ENCODE measurements at places on chromosomes 4 and X.

- no peak for DNase-seq
Measured at GRCh38 chrX:56429581-56429980, 133.8 kb upstream of the UBQLN2 start.

- DNase-seq, result no peak
Measured at GRCh38 chr4:18422685-18423084, 401.1 kb upstream of the LCORL start.

DNA sequence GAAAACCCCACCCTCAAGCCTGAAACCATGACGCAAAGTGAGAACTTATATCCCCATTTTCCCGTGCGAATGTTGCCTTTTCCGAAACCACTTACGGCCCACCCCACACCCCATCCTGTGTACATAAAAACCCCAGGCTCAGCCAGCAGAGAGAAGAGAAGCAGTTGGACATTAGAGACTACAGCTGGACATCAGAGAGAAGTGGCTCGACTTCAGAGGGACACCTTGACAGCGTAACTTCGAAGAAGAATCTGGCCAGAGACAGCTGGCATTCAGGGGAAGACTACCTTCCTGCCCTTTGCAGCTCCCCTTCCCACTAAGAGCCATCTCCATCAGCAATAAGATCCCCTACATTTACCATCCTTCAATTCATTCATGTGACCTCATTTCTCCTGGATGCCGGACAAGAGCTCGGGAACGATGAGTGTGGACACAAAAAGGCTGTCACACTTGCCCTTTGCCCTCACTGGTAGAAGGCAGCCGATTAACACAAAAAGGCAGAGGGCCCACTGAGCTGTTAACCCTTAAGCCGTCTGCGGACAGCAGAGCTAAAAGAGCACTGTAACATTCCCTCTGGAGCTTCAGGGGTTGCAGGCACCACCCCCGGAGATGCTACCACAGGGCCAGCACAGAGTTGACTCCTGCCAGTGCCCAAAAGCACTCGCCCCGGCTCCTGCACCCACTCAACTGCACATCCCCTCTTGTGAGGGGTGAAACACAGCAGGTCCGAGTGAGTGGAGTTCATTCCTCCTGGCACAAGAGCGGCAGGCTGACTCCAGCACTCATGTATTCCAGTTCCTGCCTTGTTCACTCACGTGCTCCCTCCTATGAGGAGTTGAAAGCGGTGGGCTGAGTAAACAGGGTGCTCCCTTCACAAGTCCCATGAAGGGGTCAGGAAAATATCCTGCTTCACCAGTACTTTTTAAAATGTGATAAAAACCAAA, 7.5 kb downstream of the CHM start:
- no peak for DNase-seq

GRCh38 chrX:47571215-47571614, 10.2 kb downstream of the ARAF start:
- no peak for DNase-seq

- no peak for DNase-seq
Measured at GRCh38 chrX:16989750-16990149, 43.3 kb downstream of the REPS2 start.

DNA sequence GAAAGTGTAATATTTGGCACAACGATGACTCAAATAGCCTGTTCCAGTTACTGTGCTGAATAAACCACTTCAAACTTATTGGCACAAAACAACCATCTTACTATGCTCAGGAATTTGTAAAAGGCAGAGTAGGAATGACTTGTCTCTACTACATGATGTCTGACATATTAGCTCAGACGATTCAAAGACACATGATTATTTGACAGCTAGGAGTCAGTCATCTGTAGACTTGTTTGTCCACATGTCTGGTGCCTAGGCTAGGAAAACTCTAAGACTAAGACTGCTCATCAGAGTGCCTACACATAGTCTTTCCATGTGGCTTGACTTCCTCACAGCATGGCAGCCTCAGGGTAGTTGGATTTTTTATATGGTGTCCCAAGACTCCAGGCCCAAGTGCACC, 154.5 kb downstream of the FANCB start:
- DNase-seq, result no peak

GRCh38 chrX:155148724-155149537, 67.3 kb upstream of the VBP1 start:
- DNase-seq, result peak; percentile 24

GRCh38 chr4:10949039-10949733, 264.6 kb upstream of the CLNK start:
- DNase-seq, result no peak

GRCh38 chr4:168720396-168720900, 223.6 kb downstream of the PALLD start:
- DNase-seq, result no peak

DNA sequence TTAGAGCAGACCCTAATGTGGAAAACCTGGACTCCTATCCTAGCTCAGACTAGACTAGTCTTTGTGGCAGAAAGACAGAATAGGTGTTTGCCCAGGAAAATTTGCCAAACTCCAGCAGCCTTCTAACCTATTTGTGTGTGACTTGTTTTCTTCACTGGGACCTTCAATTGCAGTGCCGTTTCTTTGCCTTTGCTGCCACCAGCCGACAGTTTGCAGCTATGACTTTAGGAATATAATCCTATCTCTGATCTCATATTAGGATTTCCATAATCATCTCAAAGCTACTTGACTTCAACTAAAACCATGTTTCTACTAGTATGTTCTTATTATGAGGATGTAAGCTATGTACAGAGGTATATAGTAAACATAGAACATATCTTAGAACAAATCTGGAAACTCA, 60.2 kb upstream of the PGAM4 start:
- DNase-seq, result peak; percentile 57

- DNase-seq, result no peak
Measured at GRCh38 chr4:133390198-133390855, 241.2 kb downstream of the PCDH10 start.

DNA sequence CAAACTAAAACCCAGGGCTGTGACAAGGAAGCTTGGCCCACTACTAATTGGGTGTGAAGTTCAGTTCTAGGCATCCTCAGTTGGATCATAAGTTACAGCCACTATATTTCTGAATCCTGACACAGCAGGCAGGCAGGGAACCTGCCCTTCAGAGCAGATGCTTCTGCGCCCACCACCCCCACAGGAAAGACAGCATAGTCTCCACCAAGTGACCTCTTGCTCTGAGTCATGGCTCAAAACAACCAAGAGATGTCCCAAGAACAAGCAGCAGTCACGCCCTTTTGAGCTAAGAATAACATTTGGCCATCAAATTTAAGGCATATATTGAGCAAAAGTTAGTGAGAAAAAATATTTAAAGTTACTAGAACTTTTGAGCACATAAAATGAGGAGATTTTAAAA, 170.7 kb upstream of the SMARCAD1 start:
- DNase-seq, result no peak

DNA sequence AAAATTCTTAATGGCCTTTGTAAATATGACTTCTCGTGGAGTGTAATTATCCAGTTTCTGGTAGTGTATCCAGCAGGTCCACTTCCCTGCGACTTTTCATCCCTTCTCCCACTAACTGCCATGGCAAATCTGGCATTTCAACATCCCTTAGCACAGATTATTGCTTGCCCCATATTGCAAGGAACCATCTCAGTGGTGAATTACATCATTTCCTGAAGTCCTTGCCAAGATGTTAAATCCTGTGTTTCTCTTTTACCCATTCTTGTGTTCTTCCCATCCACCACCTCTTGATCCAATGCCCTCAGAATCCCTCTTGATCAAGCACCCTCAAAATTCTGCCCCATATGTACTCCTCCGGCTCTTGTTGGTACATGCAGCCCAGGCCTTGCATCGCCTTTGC, 88.1 kb upstream of the ZNF81 start:
- no peak for DNase-seq

DNA sequence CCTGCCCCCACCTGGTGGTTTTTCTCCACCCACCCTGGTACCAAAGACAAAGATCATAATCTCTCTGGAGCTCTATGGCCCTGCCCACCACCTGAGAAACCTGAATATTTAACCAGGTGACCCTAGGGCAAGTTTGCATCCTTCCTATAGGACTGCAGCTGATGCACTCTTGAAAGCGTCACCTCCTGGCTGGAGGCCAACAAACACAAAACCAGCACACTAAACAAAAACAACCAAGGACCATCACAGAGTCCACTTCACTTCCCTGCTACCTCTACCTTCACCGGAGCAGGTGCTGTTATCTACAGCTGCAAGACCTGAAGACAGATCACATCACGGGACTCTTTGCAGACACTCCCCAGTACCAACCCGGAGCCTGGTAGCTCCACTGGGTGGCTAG, 296.7 kb upstream of the FGF13 start:
- DNase-seq, result no peak

DNA sequence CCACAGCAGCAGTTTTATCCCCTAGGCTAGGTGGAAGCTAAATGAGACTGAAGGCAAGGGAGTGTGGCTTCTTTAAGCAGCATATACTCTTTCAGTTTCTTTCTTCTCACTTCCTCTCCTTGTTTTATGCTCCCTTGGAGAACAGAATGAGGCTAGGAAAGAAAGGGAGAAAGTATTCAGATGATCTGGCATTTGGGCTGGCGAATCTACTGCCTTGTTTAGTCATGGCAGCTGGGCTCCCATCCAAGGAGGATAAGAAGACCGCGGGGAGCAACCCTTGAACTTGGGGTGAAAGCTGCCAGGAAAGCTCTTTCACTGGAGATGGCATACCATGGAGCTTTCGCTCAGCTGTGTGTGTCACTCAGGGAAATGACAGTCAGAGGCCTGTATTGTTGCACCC, 72.1 kb downstream of the ARHGEF38 start:
- DNase-seq, result no peak

DNA sequence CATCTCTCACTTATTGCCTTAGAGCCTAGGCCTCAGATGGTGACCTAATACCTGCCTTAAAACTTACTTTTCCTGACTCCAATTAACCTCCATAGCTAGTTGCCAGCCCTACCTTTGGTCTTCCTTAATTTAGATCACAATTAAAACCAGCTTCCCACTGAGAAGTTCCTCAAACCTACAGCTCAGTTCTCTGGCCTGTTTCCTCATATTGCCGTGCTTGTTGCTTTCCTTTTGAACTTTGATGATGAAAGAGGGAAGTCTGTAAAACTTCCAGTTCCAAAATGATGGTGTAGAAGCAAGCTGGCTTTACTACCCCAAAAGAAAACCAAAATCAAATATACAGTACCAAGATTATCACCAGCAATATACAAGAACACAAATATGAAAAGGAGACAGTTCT, 28.9 kb upstream of the CAMK2D start:
- no peak for DNase-seq

- DNase-seq, result no peak
Measured at GRCh38 chr4:16757080-16757521, 141.3 kb downstream of the LDB2 start.

- no peak for DNase-seq
Measured at GRCh38 chr4:163317110-163317509, 15.3 kb downstream of the NPY1R start.

DNA sequence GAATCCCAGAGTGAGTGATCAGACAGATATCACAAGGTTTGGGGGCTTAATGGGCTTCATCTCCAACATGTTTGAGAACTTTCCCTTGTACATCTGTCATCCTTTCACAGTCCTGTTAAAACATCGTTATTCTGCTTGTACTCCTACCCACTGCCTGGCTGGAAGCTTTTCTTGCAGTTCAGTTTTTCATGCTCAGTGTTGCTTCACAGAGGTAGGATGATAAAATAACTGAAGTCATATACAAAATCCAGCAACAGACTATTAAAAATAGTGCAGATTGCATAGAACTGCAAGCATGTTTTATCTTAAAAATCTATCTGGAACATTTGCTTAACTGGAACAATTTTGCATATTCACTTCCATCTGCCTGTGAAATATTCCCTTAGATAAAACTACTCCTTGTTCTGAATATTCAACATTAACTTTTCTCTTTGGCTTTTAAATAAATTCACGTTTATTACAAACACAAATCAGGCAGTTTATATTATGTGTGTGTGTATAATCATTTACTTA, 579.6 kb upstream of the IGFBP7 start:
- no peak for DNase-seq

GRCh38 chrX:11376163-11376562, 83.0 kb downstream of the AMELX start:
- no peak for DNase-seq

- DNase-seq, result no peak
Measured at GRCh38 chr4:53686521-53686920, 95.2 kb upstream of the LNX1 start.

DNA sequence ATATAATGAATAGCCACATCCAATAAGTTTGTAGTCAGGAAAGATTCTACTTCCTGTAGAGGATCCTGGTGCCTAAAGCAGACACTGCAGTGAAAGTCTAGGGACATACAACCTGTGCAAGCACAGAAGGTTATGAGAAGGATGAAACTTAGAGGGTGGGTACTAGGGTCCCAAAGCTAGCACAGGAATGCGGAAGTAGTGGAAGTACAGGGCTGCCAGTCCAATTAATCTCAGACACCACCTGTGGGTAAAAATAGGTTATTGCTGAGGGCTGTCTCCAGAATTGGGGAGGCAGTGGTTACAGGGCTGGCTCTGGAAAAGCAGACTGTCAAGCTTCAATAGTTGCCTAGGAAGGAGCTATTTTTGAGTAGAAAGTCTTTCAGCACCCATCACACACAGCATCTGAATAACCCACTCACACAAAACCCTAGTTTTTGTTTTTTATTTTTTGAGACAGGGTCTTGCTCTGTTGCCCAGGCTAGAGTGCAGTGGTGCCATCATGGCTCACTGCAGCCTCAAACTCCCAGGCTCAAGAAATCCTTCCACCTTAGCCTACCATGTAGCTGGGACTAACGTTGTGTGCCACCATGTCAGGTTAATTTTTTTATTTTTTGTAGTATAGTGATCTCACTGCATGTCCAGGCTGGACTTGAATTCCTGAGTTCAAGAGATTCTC, 50.8 kb upstream of the ELF2 start:
- DNase-seq, result no peak

- DNase-seq, result no peak
Measured at GRCh38 chrX:104679175-104679574, 113.2 kb downstream of the IL1RAPL2 start.

- DNase-seq, result no peak
Measured at GRCh38 chr4:77631276-77631675, 25.7 kb downstream of the CXCL13 start.

DNA sequence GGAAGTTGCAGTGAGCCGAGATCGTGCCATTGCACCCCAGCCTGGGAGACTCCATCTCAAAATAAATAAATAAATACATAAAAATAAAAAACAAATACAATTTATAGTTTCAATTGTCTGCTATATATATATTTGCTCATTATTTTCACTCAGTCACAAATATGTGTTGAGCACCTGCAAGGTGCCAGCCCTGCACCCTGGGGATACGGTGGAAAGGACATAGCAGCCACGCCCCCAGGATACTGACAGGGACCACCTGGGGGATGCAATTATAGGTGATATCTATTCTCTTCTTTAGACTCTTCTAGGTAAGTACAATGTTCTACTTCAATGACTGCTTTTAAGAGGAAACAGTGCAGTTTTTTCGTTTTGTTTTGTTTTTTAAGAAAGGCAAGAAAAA, 85.0 kb downstream of the JAKMIP1 start:
- no peak for DNase-seq

- no peak for DNase-seq
Measured at GRCh38 chrX:95291561-95291960, 1393.1 kb upstream of the DIAPH2 start.

DNA sequence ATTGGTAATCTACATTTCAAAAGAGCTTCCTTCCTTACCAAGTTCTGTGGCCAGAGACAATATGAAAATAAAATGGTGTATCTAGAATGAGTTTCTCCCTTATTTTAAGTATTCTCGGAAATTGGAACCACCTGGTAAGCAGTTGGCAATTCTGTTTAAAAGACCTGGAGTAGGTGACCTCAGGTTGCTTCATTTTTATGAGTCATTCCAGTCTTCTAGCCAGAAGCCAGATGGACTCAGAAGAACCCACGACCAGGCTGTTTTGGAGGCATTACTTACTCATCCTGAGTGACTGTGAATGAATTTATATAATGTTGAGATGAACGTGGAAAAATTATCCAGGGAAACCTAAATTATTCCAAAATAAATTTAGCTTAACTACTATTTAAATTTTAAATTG, 9.1 kb downstream of the BMPR1B start:
- DNase-seq, result no peak

All from D341Med (cell line).